Brain (organoid and tissue), 16 donors: ENCODE measurements at places on chromosomes 16 and 17.

DNA sequence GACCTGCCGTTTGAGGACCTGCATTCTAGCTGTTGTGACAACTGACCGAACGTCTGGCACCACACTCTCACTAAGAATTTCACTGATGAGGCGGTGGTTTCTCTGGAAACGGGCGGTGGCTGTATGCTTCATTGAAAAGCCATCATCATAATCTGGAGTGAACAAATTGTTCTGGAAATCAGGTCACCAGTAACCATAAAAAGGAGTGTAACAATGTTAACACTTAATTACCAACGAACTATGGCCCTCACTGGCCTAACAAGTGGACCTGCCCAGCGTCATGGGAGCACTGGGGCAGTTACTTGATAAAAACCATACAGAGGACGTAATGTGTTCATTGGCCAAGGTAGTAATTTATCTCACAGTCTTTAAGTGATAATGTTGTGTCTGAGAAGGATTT is 15.4 kb downstream of the SMARCE1 start:
- DNase-seq = no peak

DNA sequence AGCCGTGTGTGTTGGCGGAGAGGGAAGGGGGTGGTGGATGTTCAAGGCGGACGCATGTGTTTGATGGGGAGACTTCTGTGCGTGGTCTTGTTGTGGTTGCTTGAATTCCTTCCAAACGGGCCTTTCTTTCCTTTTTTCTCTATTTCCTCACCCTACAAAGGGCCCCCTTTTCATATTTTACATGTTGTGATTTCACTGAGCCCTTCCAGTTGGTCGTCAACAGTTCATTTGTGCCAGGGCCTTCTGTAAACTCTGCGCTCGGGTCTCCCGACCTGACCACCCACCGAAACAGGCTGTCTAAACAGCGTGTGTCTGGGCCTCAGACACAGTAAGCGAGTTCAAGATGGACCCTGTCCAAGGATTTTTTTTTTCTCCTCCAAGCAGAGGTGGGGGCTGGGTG is 228.4 kb downstream of the IRF8 start:
- peak; percentile 6 for DNase-seq

DNA sequence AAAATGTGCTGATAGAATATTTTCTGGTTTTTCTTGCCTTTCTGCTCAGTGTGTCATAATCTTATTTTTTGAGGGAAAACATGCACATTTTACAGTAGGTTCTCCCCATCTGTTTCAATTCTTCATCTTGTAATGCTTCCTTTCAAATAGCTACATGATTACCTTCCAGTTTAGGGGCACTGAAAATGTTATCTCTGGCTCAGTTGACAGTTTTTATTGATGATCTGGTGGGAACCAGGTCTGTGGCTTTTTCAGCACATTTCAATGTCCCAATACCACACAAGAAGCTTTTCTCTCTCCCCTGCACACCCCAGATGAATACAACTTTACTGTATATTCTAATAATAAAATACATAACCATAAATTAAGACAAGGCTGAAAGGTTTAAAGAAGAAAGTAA is 36.5 kb downstream of the FTO start:
- no peak for DNase-seq

GRCh38 chr16:50565428-50565827 is 17.2 kb downstream of the NKD1 start:
- DNase-seq = no peak

- DNase-seq = no peak
These were observed 279.0 kb upstream of the ZFHX3 start for GRCh38 chr16:73326770-73327470.
